Testis (tissue), 5 donors: ENCODE measurements at places on chromosomes 11 and 22. TPM values are rescaled to one million over a fixed set of nuclear protein-coding genes. Genes with fewer than 3 reads are reported as not detected.
A peak's percentile ranks its signal among the peaks of the same experiment; 100 is the strongest.

Gene CRYBB2
- total RNA-seq, result 4.4 TPM

DNA sequence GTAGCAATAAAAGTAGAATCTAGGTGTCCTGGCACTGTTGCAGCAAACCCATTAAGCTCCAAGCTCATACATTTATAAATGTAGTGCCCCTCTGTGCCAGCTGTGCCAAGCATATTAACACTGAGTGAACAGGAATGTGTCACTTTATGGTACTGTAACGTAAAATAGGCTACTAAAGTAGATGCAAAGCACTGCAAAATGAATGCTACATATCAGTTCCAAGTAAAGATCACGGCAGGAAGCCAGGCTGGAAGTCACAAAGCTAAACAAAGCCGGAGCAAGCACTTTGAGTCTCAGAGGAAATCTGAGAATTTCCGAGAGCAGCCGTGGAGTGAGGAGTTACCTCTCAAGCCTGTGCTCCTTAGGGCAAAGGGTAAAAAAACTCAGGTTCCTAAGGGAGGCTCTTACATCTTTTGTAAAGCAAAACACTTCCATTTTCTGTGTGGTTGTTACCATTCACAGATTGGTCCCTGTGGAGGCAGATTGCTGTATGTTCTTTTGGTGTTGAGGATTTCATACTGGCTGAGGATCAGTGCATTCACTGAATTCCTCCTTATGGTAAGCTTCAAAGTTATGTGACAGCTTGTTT, 85.7 kb downstream of the WNT11 start:
- DNase-seq, result no peak

GRCh38 chr11:33005175-33005574, 10.5 kb upstream of the DEPDC7 start:
- no peak for DNase-seq

DNA sequence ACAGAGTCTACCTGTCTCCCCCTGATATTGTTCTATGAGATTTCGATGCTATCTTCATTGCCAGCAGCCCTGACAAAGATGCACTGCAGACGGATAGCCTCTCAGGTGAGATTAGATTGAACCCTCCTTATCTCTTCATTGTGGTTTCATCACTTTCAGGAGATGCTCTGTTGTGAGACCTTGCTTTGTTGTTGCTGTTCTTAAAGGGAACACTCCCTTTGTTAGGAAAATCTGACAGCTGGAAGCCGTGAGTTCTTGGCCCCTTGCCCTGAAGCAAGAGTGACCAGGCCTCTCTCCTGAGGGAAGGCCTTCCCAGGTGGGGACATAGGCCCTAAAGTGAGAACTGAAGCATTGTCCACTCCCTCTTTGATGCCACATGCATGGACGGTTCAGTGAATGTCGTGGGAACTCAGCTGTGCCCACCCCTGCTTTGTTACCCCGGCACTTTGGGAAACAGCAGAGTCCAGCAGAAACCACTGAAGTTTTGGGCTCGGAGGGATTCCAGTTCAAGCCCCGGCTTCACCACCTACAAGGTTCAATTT, 976.1 kb downstream of the TBC1D22A start:
- DNase-seq, result no peak

DNA sequence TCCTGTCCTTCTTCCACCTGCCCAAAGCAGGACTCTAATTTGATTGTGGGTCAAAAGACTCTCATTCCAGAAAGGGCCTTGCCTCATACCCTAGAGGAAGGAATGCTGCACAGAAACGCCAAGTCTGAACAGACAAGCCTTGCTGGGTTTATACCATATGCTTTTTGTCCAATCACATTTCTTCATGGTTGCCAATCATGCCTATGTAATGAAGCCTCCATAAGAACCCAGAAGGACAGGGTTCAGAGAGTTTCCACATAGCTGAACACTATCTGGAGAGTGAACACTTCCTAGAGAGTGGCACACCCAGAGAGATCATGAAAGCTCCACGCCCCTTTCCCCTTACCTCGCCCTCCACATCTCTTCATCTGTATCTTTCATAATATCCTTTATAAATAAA, 4.8 kb upstream of the SAA2 start:
- DNase-seq, result no peak

DNA sequence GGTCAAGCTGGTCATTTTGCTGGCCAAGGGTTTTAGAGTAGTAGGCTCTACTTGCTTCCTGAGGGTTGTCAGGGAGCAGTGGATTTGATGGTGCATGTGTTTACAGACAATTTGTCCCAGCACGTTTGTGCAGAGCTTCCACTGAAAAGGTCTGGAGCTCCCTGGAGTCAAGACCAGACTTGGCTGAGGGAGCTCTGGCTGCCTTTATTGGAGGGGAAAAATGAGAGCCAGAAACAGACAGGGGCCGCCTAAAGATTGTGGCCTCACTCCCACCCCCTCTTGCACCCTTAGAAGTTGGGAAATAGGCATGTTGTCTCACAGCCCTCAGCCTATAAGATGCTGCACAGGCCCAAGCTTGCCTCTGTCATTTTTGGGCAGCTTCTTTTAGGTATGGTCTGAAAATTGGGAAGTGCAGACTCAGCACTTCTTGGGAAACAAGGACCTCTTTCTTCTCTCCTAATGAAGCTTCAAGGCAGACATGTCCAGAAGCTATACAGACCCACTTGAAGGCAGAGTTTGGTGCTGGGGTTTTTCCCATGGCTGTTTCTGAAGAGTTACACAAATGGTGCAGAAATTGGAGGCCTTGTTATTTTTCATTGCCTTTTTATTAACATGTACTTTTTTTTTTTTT, 55.1 kb downstream of the AMOTL1 start:
- DNase-seq, result no peak

- peak; percentile 31 for DNase-seq
These were observed 39.1 kb downstream of the MMP27 start for GRCh38 chr11:102666331-102666957.

DNA sequence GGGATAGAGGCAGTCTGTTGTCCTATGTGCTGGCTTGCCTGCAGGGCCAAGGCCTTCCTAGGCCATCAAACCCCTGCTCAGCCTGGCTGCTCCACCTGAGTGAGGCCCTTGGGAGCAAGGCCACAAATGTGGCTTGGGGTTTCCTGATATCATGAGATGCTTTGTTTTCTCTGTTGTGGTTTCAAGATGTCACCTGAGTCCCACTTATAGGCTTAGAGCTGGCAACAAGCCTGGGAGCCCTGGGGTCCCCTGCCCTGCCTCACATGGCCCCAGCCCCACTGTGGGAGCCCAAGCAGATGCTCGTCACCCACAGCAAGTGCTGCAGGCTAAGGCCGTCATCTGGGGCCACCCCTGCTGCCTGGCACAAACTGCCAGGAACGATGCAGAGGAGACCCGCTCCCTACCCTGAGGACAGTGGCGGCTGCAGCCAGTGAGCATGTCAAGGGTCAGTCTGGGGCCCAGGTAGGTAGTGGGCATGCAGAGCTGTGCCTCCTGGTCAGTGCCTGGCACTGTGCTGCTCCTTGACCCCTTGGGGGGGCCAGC, 75.4 kb upstream of the KCNQ1OT1 start:
- peak; percentile 10 for DNase-seq
